ENCODE measurements at places on chromosomes 7 and 10.
A peak's percentile ranks its signal among the peaks of the same experiment; 100 is the strongest.

- DNase-seq: peak; percentile 89
Measured at GRCh38 chr10:77405771-77406241, 231.8 kb downstream of the KCNMA1 start.

GRCh38 chr7:155190688-155191087 is 107.0 kb upstream of the INSIG1 start:
- DNase-seq: peak; percentile 72

GRCh38 chr7:139830292-139830691 is 1.2 kb downstream of the TBXAS1 start:
- DNase-seq: no peak

DNA sequence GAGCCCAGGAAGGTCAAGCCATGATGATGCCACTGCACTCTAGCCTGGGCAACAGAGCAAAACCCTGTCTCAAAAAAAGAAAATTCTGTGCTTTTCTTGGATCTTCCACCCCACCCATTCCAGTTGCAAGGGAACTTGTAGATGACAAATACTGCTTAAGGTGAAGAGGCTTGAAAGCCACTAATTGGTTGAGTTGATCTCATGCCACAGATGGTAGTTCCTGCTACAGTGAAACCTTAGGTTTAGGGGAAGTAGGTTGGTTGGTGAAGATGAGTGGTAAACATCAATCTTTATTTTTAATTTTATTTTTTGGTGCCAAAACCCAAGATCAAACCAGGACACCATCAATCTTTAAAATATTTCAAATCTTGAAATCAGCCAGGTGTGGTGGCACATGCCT is 2.9 kb upstream of the GDI2 start:
- DNase-seq: no peak

- no peak for DNase-seq
Measured at GRCh38 chr10:69891057-69891617, 89.4 kb downstream of the COL13A1 start.

DNA sequence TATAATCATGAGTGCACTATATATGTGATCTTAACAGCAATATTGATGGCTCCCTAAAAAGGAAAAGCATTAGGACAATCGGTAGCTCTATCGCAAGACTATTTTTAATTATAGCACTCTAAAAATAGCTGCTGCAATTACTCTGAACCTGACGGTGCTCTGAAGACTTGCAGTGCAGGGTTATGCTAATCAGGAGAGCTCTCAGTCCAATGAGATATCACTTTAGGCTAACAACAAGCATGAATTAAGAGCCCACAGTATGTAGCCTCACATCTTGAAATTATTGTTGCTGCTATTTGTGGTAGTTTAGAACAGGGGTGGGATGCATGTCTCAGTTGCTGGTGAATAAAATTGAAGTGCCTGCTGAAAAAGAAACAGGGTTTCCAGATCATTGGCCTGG is 515.8 kb upstream of the AKR1E2 start:
- DNase-seq: no peak

DNA sequence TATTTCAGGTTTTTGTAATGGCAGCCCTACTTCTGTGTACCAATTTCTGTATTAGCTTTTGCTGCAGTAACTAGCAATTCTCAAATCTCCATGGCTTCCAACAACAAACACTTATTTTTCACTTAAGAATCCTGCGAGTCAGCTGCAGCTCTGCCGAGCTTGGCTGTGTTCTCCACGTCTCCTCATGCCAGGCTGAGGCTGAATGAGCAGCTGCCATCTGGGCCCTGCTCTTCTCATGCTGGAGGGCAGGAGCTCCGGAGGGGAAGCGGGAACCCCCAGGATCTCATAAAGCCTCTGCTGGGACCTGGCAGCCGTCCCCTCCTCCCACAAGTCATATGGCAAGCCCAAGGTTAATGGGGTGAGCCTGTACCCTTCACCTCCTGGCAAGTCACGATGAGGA is 591.1 kb downstream of the SDK1 start:
- DNase-seq: no peak

GRCh38 chr10:95419399-95419798 is 128.6 kb upstream of the PDLIM1 start:
- no peak for DNase-seq

DNA sequence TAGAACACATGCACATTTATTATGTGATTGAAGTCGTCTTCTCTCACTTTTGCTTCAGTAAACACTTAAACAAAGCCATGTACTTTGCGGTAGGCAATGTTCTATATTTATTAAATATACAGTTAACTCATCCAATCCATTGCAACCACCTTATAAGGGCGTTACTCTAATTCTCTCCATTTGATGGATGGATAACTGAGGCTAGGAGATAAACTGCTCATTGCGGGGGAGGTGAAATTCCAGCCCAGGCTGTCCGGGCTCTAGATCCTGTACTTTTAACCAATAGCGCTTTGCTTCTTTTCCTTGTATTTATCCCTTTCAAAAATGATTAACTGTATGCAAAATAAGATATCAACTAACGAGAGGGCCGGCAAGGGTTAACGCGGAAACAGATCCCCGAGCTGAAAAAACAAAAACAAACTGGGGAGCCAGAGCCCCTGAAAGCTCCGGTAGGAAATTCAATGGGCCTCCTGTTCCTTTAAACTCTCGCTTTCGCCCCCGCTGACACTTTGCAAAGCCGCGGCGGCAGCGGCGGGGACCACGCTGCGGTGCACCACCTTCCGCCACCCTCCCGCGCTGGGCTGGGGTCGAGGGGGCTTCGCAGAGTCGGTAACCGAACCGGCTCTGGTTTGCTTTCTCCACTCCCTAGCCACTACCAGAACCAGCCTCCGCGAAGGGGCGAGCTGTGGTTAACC is 1.0 kb upstream of the PLXDC2 start:
- peak; percentile 46 for DNase-seq

- DNase-seq: no peak
Measured at GRCh38 chr10:114279901-114280644, 41.0 kb downstream of the VWA2 start.

DNA sequence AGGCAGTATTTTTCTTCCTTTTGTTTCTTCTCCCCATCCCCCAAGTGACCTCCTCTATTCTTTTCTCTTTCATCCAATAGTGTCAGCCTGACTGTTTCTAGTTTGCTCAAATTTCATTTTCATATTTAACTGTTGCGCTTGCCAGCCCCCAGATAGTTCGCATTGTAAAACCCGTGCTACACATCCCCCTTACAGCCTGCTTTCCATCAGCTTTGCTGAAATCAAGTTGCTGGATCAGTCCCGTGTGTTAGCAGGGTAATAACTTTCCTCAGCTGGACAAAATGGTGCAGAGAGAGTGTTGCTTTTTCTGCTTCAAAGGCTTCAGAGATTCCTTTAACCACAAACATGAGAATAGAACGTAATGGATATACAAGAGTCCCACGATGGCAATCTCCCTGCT is 180.6 kb upstream of the NPVF start:
- no peak for DNase-seq

GRCh38 chr7:40329601-40330153 is 194.9 kb downstream of the SUGCT start:
- peak; percentile 61 for DNase-seq

- no peak for DNase-seq
Measured at GRCh38 chr10:60139290-60139689, 232.9 kb upstream of the CCDC6 start.

- DNase-seq: no peak
Measured at GRCh38 chr10:62390497-62391176, 16.5 kb downstream of the ZNF365 start.

DNA sequence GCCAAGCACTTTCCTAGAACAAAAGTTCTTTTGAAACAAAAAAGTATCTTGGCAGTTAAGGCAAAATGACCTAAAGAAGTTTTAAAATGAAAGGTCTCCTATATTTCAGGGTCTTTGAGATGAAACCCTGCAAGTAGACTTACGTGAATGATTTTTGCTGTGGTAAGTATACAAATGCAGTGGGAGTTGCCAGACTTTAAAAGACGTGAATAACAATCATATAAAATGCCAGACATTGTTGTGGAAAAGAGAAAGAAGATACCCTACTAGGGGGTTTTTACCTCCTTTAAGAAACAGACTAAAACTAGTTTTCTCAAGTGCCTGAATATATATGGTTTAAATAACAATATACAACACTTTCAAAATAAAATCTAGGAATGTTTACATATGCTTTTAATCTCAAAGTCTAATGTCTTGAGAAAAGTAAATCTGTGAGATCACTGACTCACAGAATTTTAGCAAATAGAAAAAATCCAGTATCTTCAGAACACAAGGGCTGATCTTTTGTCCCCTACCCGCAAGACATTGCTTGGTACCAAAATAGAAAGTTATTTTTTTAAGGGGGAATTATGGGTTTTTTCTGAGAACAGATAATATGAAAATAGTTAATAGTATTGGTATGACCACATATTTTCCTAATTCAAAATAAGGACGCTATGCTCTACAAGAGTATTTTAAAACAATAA is 29.5 kb downstream of the LRRC17 start:
- no peak for DNase-seq

DNA sequence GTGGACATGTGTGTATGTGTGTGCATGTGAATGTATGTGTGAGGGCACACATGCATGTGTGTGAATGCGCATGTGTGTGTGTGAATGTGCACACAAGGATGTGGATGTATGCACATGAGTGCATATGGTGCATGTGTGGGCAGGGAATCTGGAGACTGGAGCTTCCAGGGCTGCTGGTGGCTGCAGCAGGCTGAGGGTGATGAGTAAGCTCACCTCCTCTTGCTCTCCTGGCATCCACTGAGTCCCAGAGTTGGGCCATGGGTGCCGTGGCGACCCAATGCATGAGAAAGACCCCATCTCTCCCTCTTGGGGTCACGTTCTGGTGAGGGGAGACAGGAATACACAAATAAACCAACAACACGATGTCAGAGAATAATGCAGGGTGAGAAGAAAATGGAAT is 33.3 kb upstream of the COL13A1 start:
- no peak for DNase-seq

GRCh38 chr7:106009503-106010226 is 46.6 kb downstream of the CDHR3 start:
- peak; percentile 95 for DNase-seq

GRCh38 chr7:52863652-52864051 is 171.8 kb upstream of the POM121L12 start:
- DNase-seq: peak; percentile 6

- no peak for DNase-seq
Measured at GRCh38 chr7:127705461-127705959, 53.5 kb downstream of the SND1 start.

- DNase-seq: no peak
Measured at GRCh38 chr7:21939858-21940372, 5.8 kb downstream of the CDCA7L start.

- no peak for DNase-seq
Measured at GRCh38 chr7:34486371-34486770, 171.6 kb upstream of the NPSR1 start.

DNA sequence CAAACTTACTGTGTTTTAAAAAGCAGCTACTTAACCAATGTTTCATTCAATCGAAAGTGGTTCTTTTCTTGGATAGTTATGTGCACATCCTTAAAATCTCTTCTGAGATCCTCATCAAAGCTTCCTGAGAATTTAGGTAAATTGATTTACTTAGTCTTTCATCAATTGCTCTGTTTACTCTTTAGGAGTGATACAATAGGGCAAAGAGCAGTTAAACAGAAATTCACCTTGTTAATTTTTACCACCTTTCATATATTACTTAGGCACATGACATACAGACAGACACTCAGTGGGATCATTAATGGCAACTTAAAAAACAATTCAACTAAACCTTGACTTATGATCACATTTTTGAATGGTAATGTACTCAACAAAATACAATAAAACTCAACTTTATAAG is 456.3 kb downstream of the DGKB start:
- DNase-seq: no peak

GRCh38 chr10:64059884-64060283 is 538.7 kb downstream of the REEP3 start:
- DNase-seq: no peak

DNA sequence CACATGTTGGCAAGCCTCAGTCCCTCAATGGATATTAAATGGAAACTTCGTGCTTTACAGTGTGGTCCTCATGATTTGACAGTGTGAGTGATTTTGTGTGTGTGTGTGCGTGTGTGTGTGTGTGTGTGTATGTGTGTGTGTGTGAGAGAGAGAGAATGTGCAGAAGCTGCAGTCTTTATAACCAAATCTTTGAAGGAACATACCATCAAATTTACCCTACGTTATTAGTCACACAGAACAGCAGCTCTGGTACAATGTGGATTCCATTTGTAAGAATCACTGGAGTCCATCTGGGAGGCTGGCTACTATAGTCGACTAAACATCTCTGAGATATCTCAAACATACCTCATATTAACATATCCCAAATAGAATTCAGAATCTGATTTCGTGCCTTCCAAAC is 928.0 kb upstream of the POT1 start:
- DNase-seq: no peak

DNA sequence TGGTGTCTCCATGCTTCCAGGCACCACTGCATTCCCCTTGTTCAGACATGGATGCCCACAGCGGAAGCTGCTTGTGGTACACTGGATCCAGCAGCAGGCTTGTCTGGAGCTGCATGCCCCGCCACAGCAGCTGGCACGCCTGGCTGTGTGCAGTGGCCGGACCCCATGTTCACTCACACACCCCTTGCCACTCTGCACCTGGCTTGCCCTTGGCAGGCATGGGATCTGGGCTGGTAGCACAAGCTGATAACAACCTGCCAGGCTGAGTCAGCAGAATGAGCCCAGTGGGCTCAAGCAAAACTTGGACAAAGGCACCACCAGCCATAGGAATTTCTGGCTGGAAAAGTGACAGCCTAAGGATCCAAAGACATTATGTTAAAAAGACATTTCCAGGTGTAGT is 91.8 kb upstream of the TMEM168 start:
- no peak for DNase-seq

- no peak for DNase-seq
Measured at GRCh38 chr10:62261666-62262065, 7.0 kb downstream of the RTKN2 start.

GRCh38 chr7:56023500-56023899 is 27.7 kb downstream of the PSPH start:
- DNase-seq: no peak

GRCh38 chr10:62779487-62780248 is 24.9 kb upstream of the ADO start:
- no peak for DNase-seq

DNA sequence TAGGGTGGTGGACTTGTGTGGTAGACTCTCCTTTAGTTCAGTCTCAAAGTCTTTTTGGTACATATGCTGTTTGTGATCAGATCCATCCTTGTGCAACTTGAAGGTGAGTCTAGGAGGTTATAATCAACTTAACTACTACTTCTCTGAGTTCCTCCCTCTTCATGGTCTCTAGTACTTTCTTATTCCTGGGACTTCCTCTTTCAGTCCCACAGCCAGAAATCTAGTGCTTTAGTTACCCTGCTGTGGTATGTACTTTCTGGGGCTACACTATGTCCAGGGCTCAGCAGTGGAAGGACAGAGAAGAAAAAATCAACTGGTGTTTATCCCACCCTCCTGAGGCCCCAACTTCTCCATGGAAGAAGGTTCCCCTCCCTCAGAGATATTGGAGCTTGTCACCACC is 19.4 kb upstream of the ATAD1 start:
- no peak for DNase-seq

GRCh38 chr7:36100226-36100625 is 52.8 kb upstream of the EEPD1 start:
- no peak for DNase-seq

- DNase-seq: no peak
Measured at GRCh38 chr7:95046494-95047240, 139.3 kb downstream of the PPP1R9A start.

Measured in hepatocyte (in vitro differentiated cells).